Activated T-helper 2 cell treated with anti-CD3 and anti-CD28 coated beads, Interferon-gamma antibody, Interleukin-2, Interleukin-4, amounts not matched to agents 10 μg/mL and 5 μg/mL and 100 μg/mL, durations not matched to agents 14 hours and 24 hours and 36 hours (primary cell): ENCODE measurements at places on chromosomes 3 and 15.

- DNase-seq: no peak
Measured at GRCh38 chr15:52143873-52144272, 31.3 kb upstream of the BCL2L10 start.

- DNase-seq: no peak
Measured at GRCh38 chr3:103381296-103382079, 946.7 kb downstream of the ZPLD1 start.

DNA sequence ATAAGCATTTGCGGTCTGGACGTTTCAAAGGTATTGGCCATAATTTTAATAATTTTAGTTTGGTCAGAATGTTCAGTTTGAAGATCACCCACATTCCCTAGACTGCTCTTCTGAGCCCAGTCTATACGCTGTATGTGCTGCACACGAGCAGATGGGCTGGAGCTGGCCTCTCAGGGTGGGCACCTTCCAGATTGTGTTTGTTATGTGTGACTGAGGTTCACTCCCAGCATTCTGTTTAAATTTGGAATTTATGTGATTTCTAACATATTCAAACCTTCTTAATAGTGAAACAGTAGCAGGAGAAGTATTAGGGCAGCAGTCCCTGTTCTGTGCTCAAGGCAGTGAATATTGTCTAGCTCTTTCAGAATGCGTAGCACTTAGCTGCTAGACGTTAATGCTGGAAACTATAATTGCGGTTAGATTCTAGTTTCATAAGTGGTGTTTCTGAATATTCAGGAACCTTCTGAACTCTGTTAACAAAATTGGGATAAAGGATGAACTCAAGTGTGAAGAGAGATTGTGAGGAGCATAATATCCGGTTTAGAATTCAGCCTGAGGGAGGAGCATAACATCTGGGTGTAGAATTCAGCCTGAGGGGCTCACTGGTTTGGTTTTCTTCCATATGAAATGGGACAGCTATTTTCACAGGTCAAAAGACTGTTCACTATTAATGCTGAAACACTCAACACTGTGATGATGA, 68.6 kb upstream of the RPL35A start:
- DNase-seq: no peak

DNA sequence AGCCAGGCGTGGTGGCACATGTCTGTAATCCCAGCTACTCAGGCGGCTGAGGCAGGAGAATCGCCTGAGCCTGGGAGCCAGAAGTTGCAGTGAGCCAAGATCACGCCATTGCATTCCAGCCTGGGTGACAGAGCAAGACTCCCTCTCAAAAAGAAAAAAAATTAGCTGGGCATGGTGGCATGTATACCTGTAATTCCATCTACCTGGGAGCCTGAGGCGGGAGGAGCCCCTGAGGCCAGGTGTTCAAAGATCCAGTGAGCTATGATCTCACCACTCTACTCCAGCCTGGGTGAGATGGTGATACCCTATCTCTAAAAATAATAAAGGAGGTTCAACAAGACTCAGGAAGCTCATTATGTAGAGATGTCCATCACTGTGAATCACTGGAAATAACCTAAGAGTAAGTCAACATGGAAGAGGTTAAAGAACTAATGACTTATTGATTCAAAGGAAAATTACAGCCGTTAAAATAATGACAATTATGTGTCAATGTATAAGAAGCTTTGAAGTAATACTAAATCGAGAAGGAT, 19.8 kb upstream of the RAB7A start:
- no peak for DNase-seq

DNA sequence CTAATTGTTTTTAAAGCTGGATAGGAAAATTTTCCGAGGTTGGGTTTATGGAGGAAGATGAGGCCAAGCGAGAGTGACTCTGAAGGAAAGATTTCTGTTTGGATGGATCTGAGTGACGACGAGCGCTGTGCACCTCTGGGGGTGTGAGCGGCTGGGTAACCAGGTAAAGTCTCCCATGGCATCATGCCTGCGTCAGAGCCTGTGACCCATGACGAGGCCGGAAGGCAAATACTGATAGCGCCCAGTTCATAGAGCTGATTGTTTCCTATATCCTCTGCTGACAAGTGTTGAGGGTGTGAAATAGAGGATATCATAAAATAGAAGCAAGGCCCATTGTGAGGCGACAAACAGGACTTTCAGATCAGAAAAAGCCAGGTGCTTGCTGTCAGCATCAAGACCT, 33.7 kb upstream of the MAGEF1 start:
- no peak for DNase-seq

GRCh38 chr3:125024817-125025216, 31.0 kb downstream of the HEG1 start:
- DNase-seq: no peak

DNA sequence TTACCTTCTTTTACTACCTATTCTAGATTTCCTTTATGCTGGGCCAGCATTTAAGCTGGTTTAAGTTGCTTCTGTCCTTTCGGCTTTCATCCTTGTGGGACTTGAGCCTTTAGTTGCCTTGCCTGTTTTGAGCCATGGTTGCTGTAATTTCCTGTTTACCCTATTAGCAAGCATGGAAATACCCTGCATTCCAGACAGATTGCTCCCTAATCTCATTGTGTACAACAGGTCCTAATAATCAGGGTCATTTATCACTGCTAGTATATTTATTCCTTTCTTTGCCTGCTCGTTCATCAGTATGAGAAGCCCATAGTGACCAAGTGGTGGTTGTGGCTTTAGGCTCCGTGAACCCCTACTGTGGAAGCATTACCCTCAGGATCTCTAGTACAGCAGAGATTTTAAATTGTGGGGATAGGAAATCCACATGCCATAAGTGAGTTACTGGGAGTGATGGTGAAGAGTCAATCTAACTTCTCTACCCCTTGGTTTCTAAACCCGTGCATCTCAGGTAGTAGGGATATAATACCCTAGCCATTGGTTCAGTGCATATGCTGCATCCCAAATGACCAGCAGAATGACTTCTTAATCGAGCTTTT, 31.9 kb downstream of the NCK1 start:
- no peak for DNase-seq

DNA sequence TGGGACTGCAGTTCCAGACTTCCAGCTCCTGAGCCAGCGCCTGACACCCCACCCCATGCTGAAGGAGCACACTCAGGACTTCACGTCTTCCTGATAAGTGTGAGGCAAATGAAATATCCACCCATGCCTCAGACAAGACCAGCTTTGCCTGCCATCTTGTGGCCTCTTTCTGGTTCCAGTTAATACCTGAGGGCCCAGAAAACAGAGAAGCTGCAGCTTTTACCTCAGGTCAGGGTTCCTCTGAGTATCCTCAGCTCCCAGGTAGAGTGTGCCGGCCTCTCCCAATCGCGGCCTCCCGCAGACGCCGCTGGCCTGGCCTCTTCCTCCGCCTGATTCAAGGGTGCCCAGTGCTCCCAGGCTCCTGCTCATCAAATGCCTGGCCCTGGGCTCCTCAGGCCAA, 5.1 kb upstream of the KLHL6 start:
- DNase-seq: peak; percentile 18

DNA sequence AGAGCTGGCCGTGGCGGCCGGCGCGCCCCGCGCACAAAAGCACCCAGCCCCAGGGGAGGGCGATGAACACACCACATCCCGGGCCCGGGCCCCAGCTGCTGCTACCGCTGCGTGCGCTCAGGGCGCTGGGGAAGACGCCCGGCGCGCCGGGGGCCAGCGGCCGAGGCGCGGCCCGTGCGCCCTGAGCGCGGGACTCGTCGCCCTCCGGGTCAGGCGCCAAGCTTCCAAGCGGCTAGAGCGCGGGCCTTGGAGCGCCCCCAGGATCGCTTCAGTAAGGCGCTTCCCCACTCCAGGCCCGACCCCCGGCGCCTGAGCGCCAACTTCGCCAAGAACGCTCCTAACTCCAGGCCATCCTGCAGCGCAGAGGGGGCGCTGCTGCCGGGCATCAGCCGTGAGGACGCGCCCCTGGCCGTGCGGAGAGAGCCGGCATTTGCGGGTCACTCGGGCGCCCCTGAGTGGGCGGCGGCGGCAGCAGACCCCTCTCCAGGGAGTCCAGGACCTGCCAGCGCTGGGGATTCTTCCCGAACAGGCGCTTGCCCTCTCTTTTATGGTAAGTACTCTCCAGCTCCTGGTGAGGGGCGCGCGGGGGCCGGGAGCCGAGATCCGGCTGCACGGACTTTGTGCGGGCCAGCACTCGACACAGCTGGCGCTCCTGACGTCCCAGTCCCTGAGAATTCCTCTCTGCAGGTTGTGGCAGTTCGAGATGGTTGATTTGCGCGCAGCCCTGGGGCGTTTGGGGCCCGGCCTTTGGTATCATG, 475 bp downstream of the SPSB4 start:
- no peak for DNase-seq

DNA sequence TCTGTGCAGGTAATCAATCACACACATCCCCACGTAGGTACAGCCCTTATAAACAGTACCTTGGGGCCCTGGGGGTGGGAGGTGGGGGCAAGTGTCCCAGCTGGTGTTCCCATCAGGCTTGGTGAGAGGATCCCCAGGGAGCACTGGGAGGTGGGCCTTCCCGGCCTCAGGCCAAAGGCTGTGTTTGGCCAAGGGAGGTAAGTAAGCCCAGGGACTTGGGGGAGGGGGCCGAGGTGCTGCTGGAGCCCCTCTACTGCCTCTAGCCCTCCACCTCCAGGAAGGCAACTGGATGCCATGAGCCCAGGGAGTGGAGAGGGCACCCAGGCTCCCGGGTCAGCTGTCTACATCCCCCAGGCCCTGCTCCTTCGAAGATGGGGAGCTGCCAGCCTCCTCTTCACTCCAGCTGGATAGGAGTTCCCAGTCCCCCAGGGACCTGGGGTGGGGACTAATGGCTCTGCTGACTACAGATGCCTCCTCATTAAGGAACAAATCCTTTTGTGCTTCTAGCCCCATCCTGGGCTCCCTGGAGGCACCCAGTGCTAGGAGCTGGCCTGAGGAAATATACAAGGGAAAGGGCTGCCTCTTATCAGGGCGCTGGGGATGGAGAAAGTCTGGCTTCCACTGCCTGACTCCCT, 33.1 kb downstream of the RNU5B-1 start:
- DNase-seq: no peak

DNA sequence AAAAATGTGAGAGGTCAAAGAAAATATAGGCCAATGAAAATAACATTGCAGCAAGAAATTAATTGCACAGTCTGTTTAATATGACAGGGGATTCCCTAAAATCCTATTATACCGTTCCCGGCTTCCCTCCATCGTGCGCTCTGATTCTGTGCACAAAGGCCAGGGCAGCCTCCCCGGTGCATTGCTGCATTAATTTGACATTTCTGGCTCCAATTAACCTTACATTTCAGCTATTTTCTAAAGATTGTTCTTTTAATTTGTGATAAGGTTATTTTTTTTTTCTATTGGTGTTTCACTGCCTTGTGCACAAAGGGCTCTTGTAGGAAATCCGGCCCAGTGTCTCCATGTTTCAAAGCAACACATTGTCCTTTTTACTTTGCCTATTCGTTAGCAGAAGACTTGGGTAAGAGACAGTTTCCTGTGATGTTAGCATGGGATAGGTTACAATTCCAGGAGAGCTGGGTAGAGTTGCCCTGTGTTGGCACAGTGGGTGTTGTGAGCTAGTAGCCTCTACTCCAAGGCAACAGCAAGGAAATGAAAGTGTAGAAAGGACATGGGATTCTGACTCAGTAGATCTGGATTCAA, 257.3 kb upstream of the IGF1R start:
- DNase-seq: no peak

GRCh38 chr3:63807961-63808565, 11.0 kb upstream of the C3orf49 start:
- DNase-seq: no peak

DNA sequence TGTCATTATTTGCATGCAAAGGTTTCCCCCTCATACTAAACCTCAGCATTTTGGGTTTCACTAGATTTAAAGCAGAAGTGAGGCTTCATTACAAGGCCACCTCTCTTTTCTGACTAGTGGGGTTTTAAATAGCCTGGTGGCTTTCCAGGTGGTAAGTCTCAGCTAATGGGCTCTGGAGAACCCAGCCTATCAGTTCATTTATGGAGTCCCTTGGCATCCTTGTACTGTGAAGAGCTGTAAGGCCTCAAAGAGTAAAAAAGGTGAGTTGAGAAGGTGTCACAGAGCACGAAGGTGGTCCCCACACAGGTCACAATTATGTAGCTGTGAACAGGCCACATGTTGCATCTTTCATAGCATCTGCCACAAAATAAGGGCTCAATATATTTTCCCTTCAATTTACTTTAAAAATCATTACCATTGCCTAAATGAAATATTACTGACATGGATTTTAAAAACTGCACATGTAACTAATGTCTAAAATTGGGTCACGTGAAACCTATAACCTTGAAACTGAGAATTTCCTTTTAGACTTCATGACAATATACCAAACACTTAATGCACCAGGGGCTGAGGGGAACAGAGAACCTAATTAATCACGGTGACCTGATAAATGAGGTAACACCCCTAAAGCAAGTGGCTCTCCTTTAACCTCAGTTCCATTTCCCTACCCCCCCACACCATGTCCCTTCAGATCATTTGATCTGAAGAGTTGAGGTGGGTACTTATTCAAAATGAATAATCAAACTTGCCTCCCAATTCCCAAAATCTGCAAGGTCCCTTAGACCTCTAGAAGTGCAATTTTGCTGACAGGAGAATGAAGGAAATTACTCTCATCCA, 1.3 kb downstream of the NGLY1 start:
- no peak for DNase-seq

- DNase-seq: no peak
Measured at GRCh38 chr3:98731720-98732285, 31.3 kb upstream of the ST3GAL6 start.

- DNase-seq: no peak
Measured at GRCh38 chr15:25366058-25366457, 72.8 kb downstream of the UBE3A start.

- no peak for DNase-seq
Measured at GRCh38 chr3:149377408-149378364, at the start of gene TM4SF1. TSS of gene TM4SF1 (minus strand) at chr3:149377649. CDS start at chr3:149377547, 102 bp downstream.

DNA sequence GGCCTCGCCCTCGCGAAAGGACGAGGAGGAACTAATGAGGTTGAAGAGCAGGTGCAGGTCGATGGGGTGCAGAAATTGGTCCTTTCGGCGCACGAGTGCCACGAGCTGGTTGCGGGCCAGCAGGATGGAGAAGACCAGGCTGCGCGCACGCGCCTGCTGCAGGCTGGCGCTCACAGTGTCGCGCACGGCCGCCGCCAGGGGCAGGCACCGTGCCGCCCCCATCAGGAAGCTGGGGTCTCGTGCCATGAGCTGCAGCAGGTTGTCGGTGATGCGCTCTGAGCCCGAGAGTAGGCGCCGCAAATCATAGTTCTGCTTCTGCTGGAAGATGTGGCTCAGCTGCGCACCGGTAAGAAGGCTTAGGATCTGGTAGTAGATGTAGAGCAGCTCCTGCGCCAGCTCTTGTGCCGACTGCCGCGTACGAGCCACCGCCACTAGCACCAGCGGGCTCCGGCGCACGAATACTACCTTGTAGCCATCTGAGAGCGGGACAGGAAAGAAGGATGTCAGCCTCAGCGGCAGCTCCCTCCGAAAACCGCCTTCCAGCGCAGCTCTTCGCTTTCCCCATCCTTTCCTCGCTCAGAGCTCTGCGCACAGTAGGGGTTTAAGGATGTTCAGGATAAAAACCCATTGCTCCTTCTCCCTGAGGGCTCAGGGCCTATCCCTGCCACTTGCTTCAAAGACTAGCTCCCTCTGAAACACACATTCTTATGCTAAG, 6.9 kb upstream of the MST1R start:
- no peak for DNase-seq

GRCh38 chr15:64045101-64045435, 1.2 kb downstream of the DAPK2 start:
- no peak for DNase-seq
